ENCODE measurements at places on chromosomes 12 and 14.
A peak's percentile ranks its signal among the peaks of the same experiment; 100 is the strongest.

DNA sequence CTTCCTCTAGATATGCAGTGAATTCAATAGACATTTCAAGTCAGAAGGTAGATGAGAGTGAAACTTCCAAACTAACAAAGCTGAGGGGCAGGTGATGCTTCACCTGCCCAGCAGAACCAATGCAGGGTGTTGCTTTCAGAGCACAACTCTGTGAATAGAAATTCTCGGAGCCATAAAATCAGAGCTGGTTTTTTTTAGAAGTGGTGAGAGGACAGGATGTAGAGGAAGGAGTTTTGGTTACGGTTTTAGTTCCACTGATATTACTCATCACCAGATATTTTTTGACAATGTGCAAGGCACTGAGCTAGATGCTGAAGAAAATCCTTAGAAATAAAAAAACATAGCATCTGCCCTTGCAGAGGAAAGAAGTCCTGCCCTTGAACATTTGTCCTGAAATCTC, 62.2 kb downstream of the BMP4 start:
- peak; percentile 84 for DNase-seq

DNA sequence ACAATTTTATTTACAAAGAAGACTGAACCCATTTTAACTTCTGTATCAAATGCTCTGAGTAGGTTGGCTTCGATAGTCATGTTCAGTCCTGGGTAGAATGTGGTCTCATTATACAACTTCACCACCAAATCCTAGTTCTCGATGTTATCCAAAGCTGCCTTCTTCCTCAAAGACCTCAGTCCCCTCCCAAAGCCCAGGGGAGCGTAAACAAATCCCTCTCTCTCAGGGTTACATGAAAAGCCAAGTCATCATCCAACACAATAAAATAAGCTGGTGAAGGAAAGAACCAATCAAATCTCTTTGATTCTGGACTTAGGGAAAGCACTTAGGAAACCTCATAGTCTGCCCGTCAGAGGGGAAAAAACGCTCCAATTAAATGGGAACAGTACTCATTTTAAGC, 9.1 kb downstream of the PTCSC3 start:
- no peak for DNase-seq

DNA sequence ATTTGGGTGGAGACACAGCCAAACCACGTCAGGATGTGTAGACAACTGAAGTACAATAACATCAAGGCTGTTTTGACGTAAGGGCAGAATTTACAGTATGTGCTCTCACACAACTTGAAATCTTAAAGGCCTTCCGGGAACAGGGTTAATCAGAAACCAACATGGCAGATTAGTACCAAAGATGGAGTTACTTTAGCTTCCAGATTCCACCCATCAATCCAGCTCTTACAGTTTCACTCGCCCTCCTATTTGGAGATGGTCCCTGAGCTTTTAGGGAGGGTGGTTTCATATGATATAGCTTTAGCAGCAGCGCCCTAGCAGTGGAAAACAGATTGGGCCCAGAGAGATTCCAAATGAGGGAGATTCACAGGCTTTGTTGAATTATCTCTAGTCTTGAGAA, 2.0 kb upstream of the XPOT start:
- no peak for DNase-seq

- peak; percentile 7 for DNase-seq
Observed at GRCh38 chr12:126772171-126772864, 1494.7 kb upstream of the TMEM132C start.

- DNase-seq: no peak
Observed at GRCh38 chr14:91245029-91245428, 525 bp upstream of the GPR68 start.

- peak; percentile 46 for DNase-seq
Observed at GRCh38 chr12:13340149-13340548, 143.6 kb downstream of the EMP1 start.

DNA sequence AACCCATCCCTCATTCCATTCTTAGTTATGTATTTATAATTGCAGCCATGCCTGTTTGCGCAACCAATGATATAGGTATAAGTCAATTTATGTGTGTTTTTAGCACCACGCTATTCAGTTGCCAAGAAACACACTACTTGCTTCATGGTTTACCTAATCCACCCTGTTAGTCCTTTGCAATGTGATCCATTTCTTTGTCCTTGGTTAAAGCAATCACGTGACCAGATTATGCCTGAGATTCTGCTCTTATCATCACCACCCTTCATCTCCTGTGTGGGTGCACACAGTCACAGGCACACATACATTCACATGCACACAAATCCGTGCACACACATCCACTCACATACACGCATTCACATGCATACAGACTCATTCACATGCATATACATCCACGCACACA, 52.3 kb upstream of the KCNA5 start:
- no peak for DNase-seq

GRCh38 chr14:60738843-60739508, 4.4 kb downstream of the MNAT1 start:
- no peak for DNase-seq

- DNase-seq: no peak
Observed at GRCh38 chr12:47017041-47017713, 62.2 kb upstream of the PCED1B start.

DNA sequence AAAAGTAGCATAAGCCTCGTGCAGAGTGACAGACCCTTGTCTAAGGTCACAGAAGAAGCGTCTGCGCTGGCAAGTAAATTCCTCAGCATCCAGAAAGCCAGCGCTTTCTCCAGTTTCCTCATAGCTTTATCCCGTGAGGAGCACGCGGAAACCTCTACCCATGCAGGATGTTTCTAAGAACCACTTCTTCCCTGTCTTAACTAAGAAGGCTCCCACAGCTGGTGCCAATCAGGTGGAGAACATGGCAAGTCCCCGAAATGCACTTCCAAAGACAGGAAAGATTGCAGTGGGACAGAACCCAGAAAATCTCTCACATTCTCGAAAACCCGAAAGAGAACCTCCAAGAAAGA, 968 bp upstream of the ARID4A start:
- no peak for DNase-seq

DNA sequence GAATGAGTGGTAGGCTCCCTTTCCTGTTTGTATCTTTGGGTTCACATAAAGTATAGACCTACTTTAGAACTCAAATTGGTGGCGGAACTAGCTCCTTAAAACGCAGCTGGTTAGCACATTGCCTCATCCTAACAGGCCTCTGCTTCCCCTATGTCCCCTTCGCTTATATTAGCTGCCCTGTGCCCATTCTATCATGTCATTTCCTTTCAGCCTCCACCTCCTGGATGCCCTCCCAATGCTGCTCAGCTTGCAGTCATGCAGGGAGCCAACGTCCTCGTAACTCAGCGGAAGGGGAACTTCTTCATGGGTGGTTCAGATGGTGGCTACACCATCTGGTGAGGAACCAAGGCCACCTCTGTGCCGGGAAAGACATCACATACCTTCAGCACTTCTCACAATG, 3.5 kb downstream of the DAZAP2 start:
- DNase-seq: no peak

DNA sequence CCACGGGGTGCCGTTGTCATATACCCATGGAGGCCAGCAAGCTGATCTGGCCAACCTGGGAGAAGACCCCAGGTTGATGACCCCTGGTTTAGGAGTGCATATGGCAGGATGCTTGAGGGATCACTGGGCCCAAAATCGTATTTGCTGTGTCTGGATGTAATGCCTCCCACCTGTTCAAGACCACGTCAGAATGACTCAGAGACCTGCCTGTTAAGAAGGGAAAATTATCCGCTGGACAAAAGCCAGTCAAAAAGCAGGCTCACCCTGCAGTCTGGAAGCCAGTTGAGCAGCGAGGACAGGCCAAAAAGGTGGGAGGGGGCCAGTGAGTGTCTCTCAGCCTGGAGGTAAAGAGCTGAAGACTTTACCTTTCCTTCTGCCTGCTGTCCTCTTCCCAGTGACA, 449.2 kb downstream of the DPF3 start:
- peak; percentile 7 for DNase-seq

DNA sequence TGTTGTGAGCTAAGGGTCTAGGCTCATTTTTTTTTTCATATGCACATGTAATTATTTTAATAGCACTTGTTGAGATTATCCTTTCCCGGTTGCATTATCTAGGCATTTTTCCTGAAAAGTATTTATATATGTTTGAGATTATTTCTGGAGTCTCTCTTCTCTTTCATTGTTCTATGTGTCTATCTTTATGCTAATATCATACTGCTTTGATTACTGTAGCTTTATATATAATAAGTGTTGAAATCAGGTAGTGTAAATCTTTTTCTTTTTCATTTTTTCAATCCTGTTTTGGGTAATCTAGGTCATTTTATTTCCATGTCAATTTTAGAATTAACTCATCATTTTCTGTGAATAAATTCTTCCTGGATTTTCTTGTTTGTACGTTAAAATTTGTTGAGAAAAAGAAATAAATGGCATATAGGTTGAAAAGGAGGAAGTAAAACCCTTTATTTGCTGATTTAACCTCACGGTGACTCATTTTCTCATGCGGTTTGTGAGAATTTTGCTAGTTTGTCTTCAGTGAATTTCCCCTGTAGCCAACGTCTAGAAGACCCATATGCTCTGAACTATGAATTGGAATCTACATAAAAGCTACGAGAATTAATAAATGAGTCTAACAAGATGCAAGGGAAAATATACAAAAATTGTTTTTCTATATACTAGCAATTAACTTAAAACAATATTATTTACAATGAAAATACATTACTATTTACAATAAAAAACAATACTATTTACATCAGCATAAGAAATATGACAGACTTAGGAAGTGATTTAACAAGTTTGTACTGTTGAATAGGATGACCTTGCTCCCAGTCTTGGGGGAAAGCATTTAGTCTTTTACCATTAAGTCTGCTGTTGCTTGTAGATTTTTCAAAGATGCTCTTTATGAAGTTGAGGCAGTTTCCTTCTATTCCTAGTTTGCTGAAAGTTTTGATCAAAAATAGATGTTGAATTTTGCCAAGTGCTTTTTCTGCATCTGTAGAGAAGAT, 105.0 kb downstream of the SNAPC1 start:
- no peak for DNase-seq

DNA sequence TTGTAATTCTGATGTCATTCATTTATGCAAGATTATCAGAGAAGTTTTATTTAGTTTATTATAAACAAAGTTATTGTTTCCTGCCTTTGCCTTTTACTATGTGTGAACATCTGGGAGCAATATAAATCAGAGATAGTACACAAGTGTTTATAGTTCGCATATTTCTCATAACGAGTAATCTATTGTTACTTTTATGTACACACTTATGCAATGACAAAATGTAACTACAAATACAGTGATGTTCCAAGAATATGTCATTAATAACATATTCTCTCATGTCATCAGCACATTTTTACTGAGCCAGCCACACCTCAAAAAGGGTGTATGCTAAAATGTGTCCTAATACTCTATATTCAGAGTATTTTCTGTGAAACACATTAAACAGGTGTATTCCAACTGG, 243.2 kb downstream of the ALX1 start:
- DNase-seq: no peak

- no peak for DNase-seq
Observed at GRCh38 chr12:23775208-23775607, 174.3 kb downstream of the SOX5 start.

DNA sequence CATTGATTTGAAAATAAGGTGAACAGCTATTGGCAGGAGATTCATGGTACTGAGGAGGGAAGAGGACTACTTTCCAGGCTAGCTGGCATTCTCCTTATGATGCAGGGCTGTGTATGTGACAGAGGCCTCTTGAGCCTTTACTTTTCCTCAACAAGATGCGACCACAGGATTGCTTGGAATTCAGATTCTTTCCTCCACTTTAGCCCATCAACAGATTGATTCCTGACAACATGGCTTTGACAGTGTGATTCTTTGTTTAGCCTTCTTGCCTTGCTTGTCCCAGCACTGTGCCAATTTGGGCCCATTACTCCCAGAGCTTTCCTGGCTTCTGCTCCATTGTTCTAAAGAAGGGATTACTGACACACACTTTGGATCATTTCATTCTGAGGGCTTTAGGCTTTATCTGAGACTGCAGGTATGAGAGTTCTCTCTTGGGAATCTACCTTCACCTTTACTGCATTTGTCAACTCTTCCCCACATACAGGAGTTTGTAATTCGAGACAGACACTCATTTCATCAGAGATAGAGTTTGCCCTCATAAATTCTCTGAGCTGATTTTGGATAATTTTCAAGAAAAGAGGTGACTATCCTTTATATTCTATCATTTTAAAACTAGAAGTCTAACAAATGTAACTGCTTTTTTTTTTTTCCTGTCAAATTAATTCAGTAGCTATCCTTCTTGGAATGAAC, 206.4 kb upstream of the GZMB start:
- DNase-seq: peak; percentile 79

DNA sequence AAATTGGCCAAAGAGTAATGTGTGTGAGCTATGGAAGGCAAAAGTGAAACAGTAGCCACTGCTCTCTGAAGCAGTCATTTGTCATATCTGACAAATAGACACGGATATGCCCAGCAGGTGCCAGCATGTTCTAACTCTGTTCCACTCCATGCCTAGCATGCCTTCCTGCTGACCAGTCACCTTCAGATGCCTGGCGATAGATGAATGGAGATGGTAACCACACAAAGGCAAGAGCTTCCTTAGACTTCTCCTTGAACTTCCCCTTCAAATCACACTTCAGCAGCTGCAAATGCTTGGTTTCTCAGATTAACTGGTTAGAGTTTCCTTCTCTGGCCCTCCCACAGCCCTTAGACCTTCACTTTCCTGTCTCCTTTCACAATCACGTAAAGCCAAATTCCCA, 429.9 kb downstream of the DAD1 start:
- DNase-seq: no peak

DNA sequence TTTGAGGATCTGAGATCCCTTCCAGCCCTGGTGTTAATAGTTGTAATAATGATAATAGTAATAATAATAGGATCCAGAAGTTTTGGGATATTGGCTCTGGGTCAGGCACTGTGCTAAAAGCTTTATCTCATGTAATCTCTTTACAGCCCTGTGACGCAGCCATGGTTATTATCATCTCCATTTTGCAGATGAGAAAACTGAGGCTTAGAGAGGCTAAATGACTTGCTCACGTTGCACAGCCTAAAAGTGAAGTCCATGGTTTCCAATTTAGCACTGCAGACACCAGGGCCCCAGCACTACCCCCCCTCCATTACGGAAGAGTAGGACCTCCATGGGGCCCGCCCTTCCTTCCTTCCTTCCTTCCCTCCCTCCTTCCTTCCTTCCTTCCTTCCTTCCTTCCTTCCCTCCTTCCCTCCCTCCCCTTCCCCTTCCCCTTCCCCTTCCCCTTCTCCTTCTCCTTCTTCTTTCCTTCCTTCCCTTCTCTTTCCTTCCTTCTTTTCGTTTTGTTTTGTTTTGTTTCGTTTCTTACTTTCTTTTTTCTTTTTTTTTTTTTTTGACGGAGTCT, 14.9 kb upstream of the COX6A1 start:
- DNase-seq: no peak

DNA sequence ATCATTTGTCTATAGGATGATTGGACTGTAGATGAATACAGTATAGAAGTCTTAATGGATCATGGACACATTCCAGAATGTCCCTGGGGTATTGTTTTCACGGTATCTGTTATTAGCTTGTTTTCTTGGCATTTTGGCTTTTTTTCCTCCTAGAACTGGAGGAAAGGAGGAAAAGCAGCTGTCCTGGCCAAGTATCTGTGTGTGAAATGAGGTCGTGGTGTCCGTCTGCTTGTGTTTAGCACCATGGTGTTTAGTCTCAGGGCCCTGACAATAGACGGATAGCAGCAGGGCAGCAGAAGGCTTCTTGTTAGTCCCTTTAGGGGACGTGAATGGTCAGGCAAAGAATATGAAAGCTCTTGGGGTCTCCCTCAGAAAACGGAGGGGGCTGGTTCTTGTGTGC, 21.2 kb downstream of the FGF6 start:
- no peak for DNase-seq

GRCh38 chr12:62966990-62967506, 32.1 kb upstream of the PPM1H start:
- DNase-seq: no peak

GRCh38 chr12:106953352-106954250, 2.1 kb upstream of the TMEM263 start:
- no peak for DNase-seq
